ENCODE measurements at places on chromosomes 13 and 19.

DNA sequence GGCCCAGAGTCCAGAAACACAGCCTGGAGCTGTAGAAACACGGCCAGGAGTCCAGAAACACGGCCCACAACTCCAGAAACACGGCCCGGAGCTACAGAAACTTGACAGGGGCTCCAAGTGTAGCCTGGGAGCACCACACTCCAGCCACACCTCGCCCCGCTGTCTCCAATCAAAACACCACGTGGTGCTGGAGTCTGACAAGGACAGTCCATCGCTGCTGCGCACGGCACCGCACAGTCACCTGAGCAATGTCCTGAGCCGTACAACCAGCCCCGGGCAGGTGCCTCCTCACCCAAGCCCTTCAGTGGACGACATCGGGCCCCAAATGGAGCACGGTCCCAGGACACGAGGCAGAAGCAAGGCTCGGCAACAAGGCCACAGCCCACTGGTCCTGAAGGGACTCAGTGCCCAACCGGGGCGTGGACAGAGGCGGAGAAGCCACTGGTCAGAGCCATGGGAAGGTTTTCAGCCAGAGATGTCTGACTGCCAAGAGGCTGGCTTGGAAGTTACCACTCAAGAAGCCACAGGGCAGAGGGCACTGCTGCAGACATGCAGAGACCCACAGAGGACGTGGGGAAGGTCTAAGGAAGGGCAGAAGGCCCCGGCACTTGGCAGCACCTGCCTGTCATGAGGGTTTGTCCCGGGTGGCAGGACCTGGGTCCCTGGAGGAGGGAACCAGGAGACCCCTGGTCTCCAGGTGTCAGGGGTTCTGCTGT, 19.7 kb upstream of the PLPP2 start:
- no peak for DNase-seq

DNA sequence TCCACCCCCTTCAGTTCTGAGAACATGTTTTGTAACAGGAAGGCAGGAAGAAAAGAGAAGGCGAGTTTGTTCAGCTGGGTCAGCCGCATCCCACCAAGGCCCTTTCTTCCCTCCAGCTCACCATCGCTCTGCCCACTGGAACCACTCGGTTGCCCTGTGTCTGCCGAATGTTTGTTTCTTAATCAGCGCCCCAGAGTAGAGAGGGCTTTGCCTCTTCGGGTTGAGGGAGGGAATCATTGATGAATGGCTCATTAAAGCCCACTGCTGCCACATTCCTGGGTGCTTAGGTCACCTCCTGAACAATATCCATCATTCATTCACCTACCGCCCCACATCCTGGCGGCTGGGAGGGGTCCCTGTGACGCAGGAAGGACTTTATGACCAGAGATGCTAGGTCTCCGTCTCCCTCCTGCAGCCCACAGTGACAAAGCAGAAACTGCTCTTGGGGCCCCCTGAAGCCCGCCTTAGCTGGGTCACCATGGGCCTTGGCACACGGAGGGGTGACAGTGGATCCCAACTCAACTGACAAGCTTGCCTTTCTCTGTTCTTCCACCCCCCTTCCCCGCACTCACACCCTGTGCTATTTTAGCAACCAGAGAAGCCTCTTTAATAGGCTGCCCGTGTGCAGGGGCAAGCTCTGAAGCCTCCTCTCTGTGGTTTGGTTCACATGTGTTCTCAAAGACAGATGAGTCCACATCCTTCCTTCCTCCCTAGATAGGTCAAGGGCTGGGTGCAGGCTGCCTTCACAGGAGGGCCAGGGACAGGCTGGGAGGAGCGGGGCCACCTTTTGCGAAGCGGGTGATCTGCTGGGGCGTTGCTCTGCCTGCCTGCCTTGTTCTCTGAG, 46.2 kb downstream of the ACTN4 start:
- no peak for DNase-seq

GRCh38 chr13:59086147-59086546, 1077.6 kb downstream of the DIAPH3 start:
- DNase-seq: no peak

DNA sequence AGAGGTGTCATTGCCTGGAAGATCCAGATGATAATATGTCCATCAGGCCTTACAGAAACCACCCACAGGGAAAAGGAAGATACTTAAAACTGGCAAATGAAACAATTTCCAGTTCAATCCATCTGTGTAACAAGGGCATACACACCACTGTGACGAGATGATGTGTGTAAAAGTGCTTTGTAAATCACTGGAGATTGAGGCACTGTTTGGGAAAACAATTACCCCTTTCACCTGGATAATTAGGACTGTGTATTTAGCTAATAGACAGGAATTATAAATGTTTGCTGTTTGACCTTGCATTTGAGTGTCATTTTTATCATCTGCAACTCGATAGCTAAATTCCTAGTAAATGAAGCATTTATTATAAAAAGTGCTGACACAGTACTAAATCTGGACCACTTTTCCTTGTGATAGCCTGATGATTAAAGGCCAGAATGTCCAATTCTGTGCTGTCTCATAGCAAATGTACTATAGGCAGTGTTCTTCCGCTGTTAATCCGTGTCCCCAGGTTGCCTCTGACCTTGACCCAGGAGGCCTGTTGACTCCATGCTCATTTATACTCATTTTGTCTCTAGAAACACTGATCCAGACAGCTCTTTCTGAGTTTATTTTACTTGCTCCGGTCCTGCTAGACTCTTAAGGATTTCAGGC, 105.8 kb downstream of the LACC1 start:
- no peak for DNase-seq

DNA sequence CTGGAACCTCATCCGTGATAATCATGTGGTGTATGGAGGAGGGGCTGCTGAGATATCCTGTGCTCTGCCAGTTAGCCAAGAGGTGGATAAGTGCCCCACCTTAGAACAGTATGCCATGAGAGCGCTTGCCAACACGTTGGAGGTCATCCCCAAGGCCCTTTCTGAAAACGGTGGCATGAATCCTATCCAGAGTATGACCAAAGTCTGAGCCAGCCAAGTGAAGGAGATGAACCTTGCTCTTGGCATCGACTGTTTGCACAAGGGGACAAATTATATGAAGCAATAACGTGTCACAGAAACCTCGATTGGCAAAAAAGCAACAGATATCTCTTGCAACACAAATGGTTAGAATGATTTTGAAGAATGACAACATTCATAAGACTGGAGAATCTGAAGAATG, 251.2 kb upstream of the OBI1 start:
- DNase-seq: no peak

DNA sequence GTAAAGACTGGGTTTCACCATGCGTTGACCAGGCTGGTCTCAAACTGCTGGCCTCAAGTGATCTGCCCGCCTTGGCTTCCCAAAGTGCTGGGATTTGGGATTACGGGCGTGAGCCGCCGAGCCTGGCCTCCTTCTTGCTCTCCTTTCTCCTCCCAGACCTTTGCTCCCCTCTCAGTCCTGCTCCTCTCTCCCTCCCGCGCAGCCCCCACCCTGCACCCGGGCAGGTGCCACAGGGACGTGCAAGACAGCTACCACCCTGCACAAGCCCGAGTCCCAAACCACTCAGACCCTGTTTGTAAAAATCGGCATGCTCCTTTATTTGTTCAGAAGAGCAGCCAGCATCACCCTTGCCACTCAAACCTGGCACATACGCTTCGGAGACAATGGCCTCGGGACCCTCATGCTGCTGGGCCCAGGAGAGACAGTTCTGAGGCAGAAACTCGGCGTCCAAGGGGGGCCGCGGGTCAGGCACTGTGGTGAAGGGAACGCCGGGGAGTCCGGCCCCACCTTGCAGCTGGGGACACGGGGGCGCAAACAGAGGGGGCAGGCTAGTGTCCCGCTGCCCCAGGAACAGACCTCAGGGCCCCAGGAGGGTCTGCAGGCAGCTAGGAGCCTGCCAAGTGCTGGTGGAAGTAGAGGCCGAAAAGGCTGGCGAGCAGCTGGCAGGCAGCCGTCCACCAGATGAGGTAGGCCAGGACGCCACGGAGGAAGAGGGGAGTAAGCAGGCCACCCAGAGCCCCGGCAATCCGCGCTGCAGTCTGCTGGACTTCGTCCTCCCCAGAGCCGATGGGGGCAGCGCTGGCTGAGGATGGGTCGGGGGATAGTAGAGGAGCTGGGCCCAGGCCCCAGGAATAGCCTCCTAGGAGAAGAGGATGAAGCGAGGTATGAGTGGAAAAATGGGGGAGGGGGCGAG, 18.7 kb downstream of the TMEM161A start:
- no peak for DNase-seq

- DNase-seq: no peak
Observed at GRCh38 chr13:93736081-93736480, 509.5 kb downstream of the GPC6 start.

- no peak for DNase-seq
Observed at GRCh38 chr13:40576369-40576768, 90.1 kb downstream of the FOXO1 start.

- DNase-seq: no peak
Observed at GRCh38 chr19:35774274-35775045, 904 bp upstream of the ARHGAP33 start.

DNA sequence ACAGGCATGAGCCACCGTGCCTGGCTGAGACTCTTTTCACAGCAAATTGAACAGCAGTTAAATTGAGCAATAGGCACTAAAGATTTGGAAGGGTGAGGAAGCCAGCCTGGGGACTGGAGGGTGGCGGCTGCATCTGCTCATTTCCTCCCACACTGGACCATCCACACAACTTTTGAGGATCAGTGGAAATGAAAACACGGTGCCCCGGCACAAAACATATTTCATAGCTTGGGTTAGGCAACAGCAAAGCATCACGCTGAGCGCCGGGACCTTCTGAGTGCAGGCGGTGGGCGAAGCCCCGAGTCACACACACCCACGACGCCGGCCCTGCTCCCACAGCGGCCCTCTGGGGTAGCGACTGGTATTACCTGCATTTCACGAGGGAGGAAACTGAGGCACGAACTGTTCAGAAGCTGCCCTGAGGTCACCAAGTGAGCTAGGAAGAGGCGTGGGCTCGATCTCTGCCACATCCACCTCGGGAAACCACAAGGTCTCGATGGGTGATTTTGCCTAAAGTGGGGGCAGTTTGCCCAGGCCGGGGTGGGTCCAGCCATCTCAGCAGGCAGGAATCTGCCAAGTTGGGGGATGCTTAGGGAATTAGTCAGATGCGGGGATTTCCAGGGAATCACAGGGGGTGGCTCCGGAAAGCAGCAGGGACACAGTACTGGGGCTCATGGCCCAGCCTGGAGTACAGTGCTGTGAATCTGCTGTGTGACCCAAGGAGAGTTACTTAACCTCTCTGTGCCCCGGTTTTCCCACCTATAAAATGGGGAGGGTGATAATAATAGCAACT, 3.5 kb upstream of the SBNO2 start:
- no peak for DNase-seq

GRCh38 chr19:7506385-7507328, 9.2 kb upstream of the ZNF358 start:
- peak; percentile 62 for DNase-seq

- no peak for DNase-seq
Observed at GRCh38 chr13:49821216-49822009, 28.9 kb upstream of the KPNA3 start.

- DNase-seq: no peak
Observed at GRCh38 chr13:41019011-41019487, at the start of gene ELF1. TSS of gene ELF1 (minus strand) at chr13:41019316. CDS start at chr13:40982054, 37,262 bp downstream.

DNA sequence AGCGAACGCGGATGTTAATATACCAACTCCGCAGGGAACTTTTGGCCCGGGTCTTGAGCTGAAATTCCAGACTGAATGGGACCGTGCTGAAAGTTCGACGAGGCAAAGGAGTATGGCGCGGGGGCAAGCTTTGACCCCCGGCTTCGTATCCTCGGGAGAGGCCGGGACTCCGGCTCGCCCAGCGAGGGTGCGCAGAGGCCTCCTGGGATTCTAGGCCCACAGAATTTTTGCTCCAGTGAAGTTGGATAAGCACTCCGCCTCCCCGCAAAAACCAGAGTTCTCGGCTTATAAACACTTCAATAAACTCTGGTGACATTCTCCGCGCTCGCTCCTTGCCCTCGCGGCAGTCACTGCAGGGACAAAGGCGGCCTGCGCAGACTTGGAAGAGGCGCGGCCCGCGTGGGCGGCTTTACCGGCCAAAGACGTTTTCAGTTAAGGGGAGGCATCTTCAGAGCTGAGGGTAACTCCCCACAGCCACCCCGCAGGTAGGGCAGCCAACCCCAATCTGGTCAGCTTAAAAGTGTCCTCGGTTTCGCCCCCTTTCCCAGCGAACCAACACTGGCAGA, 112.6 kb downstream of the KCNRG start:
- no peak for DNase-seq

- DNase-seq: no peak
Observed at GRCh38 chr13:77911751-77912150, 6.9 kb downstream of the EDNRB start.

- peak; percentile 67 for DNase-seq
Observed at GRCh38 chr13:51797664-51798488, 6.1 kb downstream of the DHRS12 start.

Measured in NCI-H187 treated with DMSO at 0.1 percent for 48 hours (cell line).